ENCODE measurements at places on chromosomes 1 and 21.
A peak's percentile ranks its signal among the peaks of the same experiment; 100 is the strongest.

DNA sequence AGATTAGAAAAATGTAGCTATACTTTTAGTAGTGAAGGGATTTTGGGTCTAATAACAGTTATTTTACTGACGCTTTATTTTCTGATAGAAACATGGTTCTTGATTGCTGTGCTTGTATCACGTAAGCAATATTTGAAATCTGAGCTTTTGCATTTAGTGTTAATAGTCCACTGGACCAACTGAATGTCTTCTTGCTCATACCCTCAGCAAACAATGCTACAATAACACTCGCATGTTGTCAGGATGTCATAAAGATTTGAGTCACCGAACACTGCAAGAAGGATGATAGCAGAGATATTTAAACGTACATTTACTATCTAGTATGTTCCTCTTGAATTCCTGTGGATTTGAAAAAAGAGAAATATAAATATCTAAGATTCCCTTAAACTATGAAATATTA lies 7.5 kb downstream of the DYRK1A start:
- no peak for DNase-seq

DNA sequence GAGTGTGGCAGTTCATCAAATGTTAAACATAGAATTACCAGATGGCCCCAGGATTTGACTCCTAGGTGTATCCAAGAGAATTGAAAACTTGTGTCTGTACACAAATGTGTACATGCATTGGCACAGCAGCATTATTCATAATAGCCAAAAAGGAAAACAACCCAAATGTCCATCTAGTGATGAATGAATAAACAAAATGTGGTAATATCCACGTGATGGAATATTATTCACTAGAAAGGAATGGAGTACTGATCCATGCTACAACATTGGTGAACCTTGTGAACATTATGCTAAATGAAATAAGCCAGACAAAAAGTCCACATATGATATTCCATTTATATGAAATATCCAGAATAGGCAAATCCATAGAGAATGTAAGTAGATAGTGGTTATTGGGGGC lies 77.7 kb downstream of the RAVER2 start:
- DNase-seq = no peak

DNA sequence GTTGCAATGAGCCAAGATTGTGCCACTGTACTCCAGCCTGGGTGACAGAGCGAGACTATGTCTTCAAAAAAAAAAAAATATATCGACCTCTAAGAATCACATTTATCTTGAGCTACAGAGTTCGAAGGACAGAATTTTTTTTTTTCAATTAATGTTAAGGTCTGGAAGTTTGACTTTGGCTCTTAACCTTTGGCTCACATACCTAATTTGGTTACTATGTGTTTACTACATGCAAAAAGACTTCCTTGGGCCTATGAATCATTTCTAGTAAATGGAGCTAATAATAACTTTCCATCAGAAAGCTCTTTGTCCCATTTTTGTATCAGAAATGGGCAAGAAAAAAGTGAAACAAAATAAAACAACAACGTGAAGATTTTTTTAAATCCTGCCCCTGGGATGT lies 351.2 kb downstream of the SMYD3 start:
- no peak for DNase-seq

- no peak for DNase-seq
These were observed 51.9 kb downstream of the KLHDC7A start for GRCh38 chr1:18532390-18533170.

DNA sequence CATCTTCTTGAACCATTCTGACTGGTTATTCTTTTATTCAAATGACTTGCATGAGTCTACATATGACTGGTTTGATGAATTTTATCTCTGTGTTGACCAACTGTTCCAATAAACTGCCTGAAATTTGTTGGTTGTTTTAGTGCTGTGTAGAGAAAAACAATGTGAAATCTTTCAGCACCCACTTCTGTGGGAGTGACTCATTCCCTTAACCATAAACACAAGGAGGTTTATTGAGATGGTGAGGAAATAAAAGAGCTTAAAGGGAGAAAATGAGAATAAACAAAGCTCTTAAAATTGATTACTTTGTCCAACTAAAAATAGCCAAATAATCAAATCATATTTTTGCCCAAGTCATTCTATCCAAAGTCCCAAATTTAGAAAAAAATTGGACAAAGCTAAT lies 341.1 kb downstream of the TGFB2 start:
- DNase-seq = no peak

DNA sequence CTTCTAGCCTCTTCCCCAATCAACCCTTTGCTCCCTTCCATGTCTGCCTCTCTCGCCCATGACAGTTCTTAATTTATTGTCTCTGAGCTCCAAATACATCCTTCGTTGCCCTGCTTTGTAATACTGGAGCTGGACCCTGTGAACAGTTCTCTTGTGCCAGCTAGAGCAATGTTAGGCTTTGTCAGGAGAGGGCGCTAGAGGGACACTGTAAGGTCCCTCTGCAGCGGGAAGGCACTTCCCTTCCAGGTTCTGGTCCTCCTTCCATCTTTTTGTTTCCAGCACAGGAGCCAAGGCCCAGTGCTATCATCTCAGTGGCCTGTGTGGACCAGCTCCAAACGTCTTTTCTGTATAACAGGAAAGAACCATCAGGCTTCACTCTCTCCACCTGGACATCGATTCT lies 95.9 kb downstream of the PTPRU start:
- peak; percentile 38 for DNase-seq

GRCh38 chr1:167905182-167905581 lies 8.8 kb downstream of the ADCY10 start:
- DNase-seq = no peak

DNA sequence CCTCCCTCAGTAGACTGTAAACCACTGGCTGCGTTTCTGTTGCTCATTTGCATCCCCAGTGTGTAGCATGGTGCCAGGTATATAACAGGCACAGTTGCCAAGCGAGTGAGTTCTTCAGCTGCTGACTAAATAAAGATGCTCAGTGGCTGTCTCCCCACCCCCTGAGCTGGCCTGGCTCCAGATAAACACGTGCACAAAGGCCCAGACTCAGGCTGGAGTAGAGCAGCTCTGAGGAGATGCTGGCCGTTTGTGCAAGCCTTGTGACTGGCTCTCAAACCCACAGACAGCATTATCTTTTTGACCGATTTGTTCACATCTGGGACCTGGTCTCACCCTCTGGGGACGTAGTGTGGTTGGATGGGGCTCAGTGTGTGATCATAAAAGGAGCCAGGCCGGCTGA lies 7.1 kb downstream of the CHRNB2 start:
- no peak for DNase-seq

GRCh38 chr1:67460676-67461500 lies 30.7 kb upstream of the SERBP1 start:
- no peak for DNase-seq

DNA sequence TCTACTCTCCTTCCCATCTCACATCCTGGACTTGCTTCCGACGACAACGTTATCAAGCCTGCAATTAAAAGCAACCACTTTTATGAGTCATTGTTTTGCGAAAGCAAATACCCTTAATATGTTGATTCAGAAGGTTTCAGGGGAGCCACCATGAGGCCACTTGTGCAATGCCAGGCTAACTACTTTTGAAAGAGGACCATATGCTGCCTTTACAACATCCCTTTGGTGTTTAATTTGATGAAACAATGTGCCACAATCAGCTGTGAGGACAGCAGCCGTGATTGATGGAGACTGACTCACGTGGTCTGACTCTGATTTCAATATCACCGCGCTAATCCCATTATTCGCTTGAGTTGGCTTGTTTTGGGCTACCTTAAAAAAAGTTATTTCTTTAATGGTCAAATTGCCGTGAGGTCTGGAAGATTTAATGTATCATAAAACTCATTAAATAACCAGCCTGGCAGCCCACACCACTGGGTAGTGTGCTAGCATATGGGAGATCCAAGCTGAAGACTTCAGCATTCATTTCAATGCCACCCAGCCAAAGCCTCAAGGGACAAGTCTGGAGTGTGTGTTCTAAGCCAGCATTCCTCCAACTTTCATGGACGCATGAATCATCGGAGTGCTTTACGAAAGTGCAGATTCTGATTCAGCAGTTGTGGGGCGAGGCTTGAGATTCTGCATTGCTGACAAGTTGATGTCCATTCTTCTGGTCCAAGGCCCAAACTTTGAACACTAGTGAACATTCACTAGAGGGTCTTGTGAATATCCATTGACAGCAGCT lies 73.3 kb upstream of the PAXBP1 start:
- no peak for DNase-seq

GRCh38 chr21:42568376-42568775 lies 54.7 kb downstream of the SLC37A1 start:
- no peak for DNase-seq

- DNase-seq = no peak
These were observed 62.3 kb upstream of the ADARB1 start for GRCh38 chr21:45011911-45012661.

GRCh38 chr1:21520899-21521716 lies 11.9 kb downstream of the ALPL start:
- DNase-seq = no peak

- no peak for DNase-seq
These were observed 360.2 kb upstream of the PTBP2 start for GRCh38 chr1:96361271-96361856.

- DNase-seq = no peak
These were observed 52.2 kb upstream of the PRDX6 start for GRCh38 chr1:173424782-173425407.

GRCh38 chr1:152191260-152191659 lies 32.2 kb upstream of the RPTN start:
- DNase-seq = no peak

DNA sequence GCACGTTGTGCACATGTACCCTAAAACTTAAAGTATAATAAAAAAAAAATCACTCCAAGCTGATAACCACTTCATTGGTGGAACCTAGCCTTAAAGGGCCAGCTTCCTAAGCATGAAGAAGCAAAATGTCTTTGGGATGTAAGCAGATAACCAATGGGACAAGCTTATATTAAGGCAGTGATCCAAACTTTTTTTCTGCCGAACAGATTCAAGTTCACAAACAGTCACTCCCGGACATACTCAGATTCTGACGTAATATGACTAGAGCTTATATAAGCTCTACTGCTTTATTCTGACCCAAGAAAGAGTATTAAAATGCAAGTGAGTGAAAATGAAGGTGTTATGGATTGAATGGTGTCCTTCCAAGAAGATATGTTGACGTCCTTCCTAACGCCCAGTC lies 44.9 kb upstream of the HIVEP3 start:
- no peak for DNase-seq

GRCh38 chr1:231326248-231326647 lies 11.4 kb downstream of the EXOC8 start:
- no peak for DNase-seq

DNA sequence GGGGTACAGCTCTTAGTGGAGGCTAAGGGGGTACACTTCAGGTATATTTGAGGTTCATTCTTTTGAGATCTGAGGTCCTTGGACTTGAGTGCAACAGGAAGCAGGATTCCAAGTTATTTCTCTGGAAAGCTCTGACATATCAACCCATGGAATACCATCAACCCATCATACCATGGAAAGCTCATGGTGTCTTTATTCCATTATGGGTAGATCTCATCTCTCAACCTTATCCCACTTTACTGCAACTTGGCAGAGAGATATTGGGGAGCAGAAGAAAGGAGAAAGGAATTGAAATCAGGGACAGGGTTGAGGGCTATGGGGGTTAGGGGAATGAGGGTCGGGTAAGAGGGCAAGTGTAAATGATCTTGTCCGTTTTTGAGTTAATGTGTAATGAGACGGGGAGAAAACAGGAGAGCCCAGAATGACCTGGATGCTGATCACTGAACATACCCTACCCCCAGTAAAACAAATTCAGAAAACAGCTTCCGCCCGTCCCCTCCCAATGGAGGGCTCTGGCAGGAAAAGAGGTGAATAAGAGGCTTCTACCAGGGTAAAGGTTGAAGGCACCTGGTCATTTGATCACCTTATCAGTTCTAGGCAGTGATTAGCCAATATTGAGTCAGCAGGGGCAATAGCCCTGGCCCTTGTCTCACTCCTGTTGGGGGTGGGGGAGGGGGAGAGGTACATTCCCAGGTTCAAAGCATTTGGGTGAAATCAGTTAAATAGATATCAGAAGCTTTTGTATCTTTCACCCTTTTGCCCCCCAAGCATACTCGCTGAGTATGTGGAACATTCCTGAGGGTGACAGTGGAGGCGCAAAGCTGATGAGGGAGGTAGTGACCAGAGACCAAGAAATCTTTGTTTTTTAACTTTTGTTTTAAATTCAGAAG lies 622 bp upstream of the APOA2 start:
- no peak for DNase-seq

DNA sequence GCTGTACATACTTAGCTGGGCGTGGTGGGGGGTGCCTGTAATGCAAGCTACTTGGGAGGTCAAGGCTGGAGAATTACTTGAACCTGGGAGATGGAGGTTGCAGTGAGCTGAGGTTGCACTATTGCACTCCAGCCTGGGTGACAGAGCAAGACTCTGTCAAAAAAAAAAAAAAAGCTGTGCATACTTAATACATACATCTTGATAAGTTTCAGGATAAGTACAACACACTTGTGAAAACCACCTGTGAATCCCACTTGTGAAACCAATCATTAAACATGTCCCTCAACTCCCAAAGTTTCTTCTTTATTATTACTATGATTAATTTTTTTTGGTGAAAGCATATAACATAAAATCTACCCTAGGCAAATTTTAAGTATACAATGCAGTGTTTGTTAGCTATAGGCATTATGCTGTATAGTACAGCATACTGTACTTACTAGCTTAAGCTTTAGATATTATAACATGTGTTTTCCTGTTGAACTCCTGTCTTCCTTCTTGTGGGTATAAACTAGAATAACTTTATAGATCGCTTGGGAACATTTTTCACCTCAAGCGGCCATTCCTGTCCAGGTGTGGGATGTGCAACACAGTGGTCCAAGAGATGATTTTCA lies 41.4 kb downstream of the DISC1 start:
- no peak for DNase-seq

DNA sequence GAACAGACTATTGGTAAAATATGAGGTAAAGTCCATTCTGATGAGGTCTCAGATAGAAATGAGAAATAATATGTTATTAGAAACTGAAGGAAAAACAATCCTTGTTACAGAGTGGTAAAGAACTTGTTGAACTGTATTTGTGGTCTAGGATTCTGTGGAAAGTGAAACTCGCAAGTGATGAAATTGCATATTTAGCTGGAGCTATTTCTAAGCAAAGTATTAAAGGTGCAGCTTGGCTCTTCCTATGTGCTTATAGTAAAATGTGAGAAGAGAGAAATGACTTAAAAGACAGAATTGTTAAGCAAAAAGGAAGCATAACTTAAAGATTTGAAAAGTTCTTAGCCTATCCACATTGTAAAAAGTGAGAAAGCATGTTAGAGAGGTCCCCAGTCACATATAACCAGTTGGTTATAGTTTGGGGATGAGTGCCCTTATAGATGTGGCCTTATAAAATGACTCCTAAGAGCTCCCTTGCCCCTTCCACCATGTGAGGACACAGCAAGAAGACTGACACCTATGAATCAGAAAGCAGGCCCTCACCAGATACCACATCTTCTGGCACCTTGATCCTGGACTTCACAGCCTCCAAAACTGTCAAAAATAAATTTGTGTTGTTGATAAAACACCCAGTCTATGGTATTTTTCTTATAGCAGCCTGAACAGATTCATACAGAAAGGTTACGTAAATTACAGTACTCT lies 24.8 kb downstream of the PHTF1 start:
- DNase-seq = no peak

DNA sequence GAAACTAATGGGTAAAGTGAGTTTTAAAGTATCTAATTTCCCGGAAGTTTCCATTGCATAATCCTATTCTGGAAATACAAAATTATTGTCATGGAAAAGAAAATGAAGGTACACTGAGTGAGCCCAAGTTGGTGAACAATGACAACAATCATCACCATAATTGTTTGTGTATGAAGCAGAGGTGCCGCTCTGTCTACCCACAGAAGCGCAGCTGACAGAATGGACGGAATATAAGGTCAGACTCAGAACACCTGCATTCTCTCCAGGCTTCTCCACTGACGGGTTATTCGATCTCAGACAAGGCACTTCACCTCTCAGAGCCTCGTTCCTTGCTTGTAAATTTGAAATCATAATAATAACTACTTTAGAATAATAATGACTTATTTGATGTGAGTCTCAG lies 99.1 kb upstream of the NGF start:
- DNase-seq = no peak
